ENCODE measurements at places on chromosomes 4 and X.

DNA sequence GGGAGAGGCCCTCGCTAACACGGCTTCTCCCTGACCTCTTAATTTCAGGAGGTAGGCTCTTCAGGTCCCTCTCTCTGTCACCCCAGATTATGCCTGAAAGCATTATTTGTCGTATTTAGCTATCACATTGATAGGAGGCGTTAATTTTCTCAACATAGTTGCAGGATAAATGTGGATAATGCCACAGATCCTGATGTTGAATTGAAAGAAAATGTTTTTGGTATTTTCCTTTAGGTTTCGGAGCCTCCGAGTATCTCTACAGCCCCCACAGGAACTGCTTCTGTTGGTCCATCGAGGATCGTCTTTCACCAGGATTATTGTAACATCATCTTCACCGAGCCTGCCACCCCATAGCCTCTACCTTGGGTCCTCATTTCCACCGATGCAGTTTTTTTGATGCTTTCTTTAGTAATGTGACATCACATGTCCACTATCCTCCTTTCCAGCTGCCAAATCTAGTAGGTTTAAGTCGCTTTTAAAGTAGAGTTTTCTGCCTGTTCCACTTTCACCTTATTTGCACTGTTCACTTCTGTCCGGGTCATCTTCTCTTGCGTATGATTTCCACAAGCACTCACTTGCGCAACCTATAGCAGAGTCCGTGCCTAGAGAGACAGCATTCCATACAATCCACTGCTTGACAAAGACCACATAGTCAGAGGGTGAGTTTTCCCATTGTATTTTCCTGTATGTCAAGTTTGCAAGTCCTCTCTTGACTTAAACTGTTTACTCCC, 665 bp downstream of the TIGD2 start:
- DNase-seq, result peak; percentile 29

- DNase-seq, result peak; percentile 23
Observed at GRCh38 chr4:25552580-25553271, 102.9 kb upstream of the SLC34A2 start.

GRCh38 chrX:117978402-117978801, 138.2 kb downstream of the KLHL13 start:
- no peak for DNase-seq

DNA sequence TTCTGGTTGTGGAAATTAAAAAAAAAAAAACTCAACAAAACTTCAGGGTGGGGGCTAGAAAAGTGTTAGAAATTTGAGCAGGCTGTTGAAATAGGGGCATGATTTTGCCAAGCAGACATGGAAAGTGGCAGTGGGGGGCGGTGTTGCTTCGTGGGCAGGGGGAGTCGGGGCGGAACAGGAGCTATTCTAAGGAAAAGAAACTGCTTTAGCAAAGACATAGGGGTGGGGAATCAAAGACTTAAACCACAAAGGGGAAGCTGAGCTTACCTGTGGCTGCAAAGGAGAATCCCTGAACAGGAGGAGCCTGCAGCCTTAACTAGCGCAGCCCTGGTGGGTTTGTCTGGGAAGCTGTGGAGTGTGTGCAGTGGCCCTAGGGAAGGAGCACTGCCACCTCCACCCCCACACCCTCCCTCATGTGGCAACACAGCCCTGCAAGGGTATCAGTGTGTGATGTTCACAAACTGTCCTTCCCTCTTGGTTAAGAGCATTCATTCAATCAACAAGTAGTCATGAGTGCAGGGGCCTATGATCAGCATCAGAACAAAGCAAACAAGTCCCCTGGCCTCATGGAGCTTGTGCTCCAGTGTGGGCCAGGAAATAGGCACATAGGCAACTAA, 20.5 kb downstream of the SEL1L3 start:
- DNase-seq, result no peak

- no peak for DNase-seq
Observed at GRCh38 chr4:5842456-5842855, 50.4 kb downstream of the CRMP1 start.

DNA sequence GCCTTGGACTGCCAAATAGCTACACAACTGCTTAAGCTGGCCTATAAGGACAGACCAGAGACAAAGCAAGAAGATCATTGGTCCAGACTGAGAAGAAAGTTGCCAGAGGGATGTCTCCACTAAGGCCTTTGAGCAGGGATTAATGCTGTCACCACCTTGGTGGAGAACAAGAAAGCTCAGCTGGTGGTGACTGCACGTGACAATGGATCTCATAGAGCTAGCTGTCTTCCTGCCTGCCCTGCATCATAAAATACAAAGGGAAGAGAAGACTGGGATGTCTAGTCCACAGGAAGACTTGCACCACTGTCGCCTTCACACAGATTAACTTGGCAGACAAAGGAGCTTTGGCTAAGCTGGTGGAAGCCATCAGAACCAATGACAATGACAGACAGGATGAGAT, 40.5 kb upstream of the FAM120C start:
- DNase-seq, result no peak

Data from globus pallidus (tissue), 1 donor.